Astrocyte (in vitro differentiated cells and primary cell): ENCODE measurements at places on chromosomes 2 and 18. TPM values are rescaled to one million over a fixed set of nuclear protein-coding genes. Genes with fewer than 3 reads are reported as not detected.

GRCh38 chr18:76821356-76821874, 942 bp upstream of the ZNF236 start:
- peak overlapping the region; percentile 86 for H3K4me3 ChIP-seq
- H3K4me1 ChIP-seq = peaks cover 10% of the 10 kb centered on the region
- peaks cover 4% of the 10 kb centered on the region for H3K36me3 ChIP-seq
- no peaks in the 10 kb centered on the region for H3K27me3 ChIP-seq

DNA sequence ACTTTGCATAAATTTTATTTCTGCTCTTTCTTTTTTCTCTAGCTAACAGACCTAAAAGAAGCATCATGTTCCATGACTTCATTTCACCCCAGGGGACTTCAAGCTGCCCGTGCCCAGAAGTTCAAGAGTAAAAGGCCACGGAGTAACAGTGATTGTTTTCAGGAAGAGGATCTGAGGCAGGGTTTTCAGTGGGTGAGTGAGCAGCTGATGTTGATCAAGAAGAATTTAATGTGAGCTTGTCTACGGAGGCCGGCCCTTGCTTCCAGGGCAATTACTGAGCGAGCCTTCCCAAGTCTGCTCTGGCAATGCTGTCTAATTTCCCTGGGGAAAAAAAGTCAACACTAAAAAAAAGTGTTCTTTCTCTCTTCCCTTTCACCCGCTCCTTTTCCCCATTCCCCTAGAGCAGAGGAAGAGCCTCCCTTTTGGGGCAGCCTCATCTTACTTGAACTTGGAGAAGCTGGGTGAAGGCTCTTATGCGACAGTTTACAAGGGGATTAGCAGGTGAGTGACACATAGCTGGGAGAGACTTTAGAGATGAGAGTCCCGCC, 1.2 kb downstream of the CDK15 start:
- H3K36me3 ChIP-seq = no peaks in the 10 kb centered on the region
- peaks cover 23% of the 10 kb centered on the region for H3K4me1 ChIP-seq
- DNase-seq = peak; percentile 64
- H3K4me3 ChIP-seq = no peak overlapping the region

DNA sequence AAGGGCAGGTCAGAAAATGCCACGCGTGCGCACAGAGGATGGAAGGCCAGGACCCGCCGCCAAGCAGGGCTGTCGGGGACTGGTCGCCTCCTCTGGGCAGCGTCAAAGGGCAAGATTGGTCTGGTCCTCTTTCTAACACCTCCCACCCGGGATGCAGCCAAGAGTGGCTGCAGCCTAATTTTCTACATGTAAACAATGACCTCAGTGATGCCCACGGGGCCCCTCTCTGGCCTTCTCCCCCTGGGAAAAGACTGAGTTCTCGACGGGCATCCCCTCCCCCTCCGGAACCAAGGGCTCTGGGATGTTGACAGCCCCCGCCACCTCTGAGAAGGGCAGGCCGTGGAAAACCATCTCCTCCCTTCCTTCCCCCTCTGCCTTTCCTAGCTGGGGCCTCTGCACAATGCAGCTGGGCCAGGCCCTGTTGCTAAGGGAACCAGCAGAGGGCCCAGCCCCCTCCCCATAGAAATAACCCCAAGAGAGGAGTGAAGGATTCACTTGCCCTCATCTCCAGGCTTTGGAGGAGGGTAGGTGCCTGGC, 80.0 kb upstream of the ZNF532 start:
- H3K4me3 ChIP-seq = no peak overlapping the region
- no peaks in the 10 kb centered on the region for H3K36me3 ChIP-seq
- no peaks in the 10 kb centered on the region for H3K27me3 ChIP-seq

GRCh38 chr2:146927080-146927711, 917.6 kb upstream of the ACVR2A start:
- H3K27ac ChIP-seq = no peak overlapping the region
- no peaks in the 10 kb centered on the region for H3K36me3 ChIP-seq
- no peaks in the 10 kb centered on the region for H3K4me1 ChIP-seq
- DNase-seq = peak; percentile 30
- H3K4me3 ChIP-seq = no peak overlapping the region

DNA sequence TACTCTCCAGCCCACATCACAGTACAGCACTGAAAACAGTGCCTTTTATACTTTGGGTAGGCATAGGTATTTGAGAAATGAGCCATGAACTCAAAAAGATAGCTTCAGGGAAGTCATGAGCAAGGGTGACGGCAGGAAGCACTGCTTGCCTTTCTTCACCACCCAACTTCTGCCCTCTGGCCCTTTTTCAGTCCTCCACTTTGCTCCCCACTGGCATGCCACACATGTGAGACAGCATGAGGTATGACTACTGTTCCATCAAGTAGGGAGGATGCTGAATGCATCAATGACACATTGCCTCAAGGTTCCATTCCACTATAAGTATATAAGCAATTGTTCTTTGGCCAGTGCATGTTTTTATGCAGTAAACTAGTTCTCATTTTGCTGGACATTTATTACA, 373.0 kb downstream of the NRXN1 start:
- no peaks in the 10 kb centered on the region for H3K36me3 ChIP-seq
- H3K27me3 ChIP-seq = no peaks in the 10 kb centered on the region
- no peak overlapping the region for H3K27ac ChIP-seq

DNA sequence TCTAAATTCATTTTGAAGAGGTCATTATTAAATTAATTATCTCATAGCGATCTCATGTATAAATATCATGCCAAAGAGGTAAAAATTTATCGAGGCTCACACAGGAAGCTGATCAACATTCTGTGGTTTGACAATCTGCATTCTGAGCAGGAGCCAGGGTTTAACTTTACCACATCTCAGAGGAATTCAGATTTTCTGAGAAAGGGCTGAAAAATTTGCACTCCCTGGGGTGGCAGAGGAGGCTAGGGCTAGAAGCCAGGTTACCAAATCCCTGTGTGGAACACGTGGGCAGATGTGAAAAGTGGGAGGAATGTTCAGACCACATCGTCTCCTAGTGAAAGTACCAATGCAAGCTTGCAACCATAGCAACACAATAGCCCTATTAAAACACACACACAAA, 63.5 kb upstream of the CTLA4 start:
- DNase-seq = peak; percentile 100
- H3K4me3 ChIP-seq = no peak overlapping the region
- H3K36me3 ChIP-seq = no peaks in the 10 kb centered on the region
- H3K4me1 ChIP-seq = peaks cover 53% of the 10 kb centered on the region
- H3K27me3 ChIP-seq = no peaks in the 10 kb centered on the region
- peak overlapping the region; percentile 98 for H3K27ac ChIP-seq

GRCh38 chr18:58239879-58240278, 195.9 kb downstream of the NEDD4L start:
- H3K36me3 ChIP-seq = no peaks in the 10 kb centered on the region
- peaks cover 26% of the 10 kb centered on the region for H3K4me1 ChIP-seq
- H3K4me3 ChIP-seq = no peak overlapping the region
- DNase-seq = no peak
- H3K27ac ChIP-seq = no peak overlapping the region

GRCh38 chr2:82857967-82858366, 1601.1 kb downstream of the SUCLG1 start:
- no peak overlapping the region for H3K27ac ChIP-seq
- H3K4me3 ChIP-seq = no peak overlapping the region
- no peaks in the 10 kb centered on the region for H3K4me1 ChIP-seq
- no peaks in the 10 kb centered on the region for H3K36me3 ChIP-seq

DNA sequence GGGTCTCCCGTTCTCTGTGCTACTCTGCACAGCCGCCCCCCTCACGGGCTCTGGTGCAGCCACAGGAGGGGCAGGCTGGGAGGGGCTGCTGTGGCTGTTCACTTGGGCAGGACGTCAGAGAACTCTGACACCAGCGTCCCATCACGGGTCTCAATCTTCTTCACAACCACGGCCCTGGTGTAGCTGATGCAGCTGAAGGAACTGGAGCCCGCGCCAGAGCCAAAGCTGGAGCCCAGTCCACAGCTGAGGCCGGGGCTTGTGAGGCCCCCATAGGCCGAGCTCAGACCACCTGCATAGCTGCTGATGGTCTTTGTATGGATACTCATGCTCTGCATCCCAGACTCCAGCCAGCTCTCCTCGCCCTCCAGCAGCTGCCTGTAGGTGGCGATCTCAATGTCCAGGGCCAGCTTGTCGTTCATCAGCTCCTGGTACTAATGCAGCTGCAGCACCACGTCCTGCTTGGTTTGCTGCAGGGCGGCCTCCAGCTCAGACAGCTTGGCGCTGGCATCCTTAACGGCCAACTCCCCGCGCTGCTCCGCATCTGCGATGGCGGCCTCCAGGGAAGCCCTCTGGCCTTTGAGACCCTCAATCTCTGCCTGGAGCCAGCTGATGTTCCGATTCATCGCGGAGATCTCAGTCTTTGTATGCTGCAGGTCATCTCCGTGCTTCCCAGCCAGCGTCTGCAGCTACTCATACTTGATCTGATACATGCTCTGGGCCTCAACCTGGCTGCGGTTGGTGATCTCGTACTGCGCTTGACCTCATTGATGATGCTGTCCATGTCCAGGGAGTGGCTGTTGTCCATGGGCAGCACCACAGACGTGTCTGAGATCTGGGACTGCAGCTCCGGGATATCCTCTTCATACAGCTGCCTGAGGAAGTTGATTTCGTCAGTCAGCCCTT, 7.4 kb upstream of the DUSP19 start:
- peak; percentile 16 for DNase-seq
- peaks cover 13% of the 10 kb centered on the region for H3K27me3 ChIP-seq
- no peak overlapping the region for H3K27ac ChIP-seq
- H3K4me3 ChIP-seq = no peak overlapping the region
- no peaks in the 10 kb centered on the region for H3K36me3 ChIP-seq
- no peaks in the 10 kb centered on the region for H3K4me1 ChIP-seq

DSG1 gene
- total RNA-seq = 0.05 TPM in 1 of 2 replicates, not detected in the other

MDH1B gene
- 1.8 and 1.9 TPM in 2 replicates for total RNA-seq
